T-helper 9 cell (primary cell): ENCODE measurements at places on chromosomes 16 and 17.

GRCh38 chr16:21302898-21303528, 24.9 kb upstream of the CRYM start:
- DNase-seq, result no peak

DNA sequence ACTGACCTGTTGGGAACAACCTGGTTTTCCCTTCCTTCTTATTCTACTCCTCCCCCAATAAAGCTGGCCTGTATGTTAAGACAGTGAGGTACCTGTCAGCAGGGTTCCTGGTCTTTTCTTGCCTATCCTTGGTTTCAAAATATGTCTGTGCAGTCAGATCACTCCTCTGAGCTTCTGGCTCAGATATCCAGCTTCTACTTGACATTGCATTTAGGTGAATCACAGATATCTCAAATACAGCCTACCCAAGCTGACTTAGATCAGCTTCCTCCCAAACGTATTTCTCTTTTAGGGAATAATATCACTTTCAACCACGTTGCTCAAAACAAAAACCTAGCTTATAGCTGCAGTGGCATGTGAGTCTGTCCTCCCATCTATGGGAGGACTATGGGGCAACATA, 48.7 kb downstream of the TEX14 start:
- DNase-seq, result no peak

GRCh38 chr16:23286131-23286532, 16.0 kb upstream of the SCNN1B start:
- no peak for DNase-seq

DNA sequence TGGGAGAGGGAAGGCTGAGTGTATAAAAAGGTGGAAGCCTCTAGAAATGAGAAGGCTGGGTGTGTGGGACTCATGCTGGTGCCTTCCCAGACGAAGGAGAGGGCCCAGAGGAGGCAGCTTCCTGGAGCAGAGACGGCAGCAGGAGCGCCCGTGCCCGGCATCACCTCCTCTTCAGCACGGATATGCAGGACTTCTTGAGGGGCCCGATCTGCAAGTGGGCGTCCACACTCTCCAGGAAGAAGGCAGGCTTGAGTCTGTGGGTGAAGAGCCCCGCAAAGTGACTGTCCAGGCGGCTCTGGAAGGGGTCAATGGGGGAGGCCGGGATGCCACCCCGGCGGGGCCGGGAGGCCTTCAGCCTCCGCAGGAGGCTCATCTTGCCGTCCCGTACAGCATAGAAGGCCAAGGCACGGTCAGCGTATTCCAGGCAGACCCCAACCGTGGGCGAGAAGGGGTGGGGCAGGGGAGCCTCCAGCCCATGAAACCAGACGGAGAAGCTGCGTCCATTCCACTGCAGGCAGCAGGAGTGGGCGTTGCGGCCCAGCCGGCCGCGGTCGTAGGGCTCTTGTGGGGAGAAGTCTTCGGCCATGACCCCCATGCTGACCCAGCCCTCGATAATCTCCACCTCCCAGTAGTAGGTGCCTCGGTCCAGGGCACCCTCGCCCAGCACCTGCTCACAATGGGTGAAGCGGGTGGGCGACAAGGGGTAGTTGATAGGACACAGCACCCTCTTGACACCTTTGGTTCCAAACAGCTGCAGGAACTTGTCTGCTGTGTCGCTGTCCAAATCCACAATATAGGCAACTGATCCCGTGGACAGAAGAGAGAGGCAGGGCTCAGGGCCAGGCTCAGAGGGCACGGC, 3.8 kb downstream of the TRIM47 start:
- DNase-seq, result no peak

DNA sequence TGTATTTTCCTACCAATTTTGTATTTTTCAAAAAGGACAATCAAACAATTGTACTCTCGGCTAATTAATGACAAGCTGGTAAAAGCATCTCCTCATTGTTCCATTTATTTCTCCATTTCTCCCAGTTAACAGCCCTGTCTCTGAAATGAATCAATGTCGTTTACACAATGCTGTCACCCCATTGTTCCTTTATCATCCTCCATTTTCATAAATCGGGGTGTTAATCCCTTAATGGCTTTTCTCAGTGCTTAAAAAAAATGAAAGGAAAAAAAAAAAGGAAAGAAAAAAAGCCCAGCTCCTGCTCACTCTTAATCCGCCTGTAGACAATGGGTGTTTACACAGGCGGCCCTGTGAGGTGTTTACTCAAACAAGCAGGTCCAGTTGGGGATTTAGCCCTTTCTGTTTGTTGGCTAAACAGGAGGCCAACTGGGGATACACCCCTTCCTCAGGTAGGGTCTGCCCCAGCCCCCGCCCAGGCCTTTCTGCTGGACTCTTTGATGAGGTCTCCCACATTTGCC, 86.8 kb upstream of the SALL1 start:
- no peak for DNase-seq

DNA sequence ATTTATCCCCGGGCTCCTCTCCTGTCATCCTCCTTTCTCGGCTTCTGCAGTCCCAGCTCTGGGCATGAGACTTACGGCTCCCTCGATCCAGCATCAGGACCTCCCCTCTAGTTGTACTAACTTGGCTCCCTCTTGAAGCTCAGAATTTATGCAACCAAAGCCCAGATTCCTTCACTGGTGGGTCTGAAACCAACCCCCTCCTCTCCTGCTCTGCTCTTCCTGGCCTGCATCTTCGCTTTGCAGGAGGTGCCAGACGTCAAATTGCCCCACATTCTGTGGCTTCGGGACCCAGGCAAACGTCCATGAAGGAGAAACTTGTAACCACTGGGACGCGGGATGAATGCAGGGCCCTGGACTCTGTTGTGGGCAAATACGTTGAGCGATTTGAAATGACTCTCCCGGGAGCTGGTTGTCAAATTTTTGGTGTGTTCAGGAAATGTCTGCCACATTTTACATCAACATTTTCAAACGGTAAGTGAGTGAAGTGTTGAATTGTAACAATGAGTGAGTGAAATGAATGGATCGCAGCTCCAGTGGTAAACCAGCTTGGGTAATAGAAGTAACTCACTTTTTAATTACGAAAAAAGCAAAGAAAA, 29.3 kb upstream of the ELAC2 start:
- DNase-seq, result no peak

DNA sequence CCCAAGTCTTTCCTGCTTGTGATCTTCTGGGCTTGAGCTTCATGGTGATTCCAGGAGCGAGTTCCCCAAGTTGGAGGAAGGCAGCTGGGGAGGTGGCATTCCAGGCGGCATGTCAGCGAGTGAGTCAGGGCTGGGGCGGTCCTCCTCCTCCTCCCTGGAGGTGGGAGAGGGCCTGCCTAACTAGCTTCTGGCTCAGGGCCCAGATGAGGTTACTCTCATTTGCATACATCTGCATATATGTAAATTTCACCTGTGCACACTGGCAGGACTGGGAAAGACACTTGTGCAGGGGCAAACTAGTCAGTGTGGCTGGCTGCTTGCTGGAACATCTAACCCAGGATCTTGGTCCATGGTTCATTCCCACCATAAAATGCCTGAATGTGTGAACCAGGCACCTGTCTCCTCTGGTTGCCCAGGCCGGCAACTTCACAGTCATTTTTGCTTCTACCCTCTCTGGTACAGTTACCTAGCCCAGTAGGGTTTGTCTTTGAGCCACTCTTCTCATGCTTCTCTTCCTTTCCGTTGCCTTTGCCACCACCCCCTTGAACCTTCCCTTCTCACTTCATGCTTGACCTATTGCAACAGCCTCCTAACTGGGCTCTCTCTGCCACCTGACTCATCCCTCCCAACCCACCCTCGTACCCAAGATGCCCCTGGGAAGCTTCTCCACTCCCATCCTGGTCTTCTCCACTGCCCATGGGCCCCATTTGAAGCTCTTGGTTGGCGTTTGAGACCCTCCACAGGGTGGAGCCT, 9.6 kb upstream of the DLX4 start:
- DNase-seq, result no peak

GRCh38 chr17:1834380-1835149, 4.8 kb downstream of the RPA1 start:
- no peak for DNase-seq

DNA sequence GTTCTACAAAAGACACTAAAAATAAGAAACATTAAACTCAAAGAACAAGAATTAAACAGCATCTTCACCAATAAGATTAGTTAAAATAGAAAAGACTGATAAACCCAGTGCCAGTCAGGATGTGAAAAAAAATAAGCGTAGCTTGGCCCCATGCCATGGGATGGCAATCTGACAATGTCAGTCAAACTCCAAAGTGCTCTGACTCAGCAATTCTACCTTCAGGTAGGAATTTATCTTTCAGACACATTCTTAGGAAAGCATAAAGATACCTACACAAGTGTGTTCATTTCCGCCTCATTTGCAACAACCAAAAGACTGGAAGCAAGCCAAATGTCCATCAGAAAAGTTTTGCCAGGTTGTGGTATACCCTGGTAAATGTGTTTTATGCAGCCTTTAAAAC, 9.1 kb upstream of the MPO start:
- no peak for DNase-seq

DNA sequence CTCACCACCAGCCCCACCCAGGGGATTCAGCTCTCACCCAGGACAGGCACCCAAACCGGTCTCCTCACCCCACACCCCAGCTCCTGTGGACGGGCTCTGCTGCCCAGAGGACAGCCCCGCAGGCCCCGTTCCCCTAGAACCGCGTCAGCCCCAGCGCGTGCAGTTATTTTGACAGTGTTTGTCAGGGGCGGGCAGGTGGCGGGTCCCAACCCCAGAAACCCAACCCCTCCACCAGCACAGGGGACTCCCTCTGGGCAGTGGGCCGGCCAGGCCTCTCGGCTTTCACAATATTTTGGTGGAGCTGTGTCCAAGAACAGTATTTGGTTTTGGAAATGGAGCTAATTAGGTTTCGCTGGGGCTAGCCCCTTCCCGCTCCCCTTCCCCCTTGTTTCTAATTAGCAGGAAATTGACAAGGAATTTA, 44.8 kb downstream of the BAHCC1 start:
- DNase-seq, result no peak

GRCh38 chr16:67661886-67662652, 1.3 kb downstream of the PARD6A start:
- DNase-seq, result no peak

- DNase-seq, result no peak
Measured at GRCh38 chr16:31568577-31569359, 41.1 kb downstream of the AHSP start.

- no peak for DNase-seq
Measured at GRCh38 chr16:23464196-23464595, 11.2 kb upstream of the COG7 start.

GRCh38 chr17:50593321-50593720, 32.8 kb downstream of the CACNA1G start:
- no peak for DNase-seq

DNA sequence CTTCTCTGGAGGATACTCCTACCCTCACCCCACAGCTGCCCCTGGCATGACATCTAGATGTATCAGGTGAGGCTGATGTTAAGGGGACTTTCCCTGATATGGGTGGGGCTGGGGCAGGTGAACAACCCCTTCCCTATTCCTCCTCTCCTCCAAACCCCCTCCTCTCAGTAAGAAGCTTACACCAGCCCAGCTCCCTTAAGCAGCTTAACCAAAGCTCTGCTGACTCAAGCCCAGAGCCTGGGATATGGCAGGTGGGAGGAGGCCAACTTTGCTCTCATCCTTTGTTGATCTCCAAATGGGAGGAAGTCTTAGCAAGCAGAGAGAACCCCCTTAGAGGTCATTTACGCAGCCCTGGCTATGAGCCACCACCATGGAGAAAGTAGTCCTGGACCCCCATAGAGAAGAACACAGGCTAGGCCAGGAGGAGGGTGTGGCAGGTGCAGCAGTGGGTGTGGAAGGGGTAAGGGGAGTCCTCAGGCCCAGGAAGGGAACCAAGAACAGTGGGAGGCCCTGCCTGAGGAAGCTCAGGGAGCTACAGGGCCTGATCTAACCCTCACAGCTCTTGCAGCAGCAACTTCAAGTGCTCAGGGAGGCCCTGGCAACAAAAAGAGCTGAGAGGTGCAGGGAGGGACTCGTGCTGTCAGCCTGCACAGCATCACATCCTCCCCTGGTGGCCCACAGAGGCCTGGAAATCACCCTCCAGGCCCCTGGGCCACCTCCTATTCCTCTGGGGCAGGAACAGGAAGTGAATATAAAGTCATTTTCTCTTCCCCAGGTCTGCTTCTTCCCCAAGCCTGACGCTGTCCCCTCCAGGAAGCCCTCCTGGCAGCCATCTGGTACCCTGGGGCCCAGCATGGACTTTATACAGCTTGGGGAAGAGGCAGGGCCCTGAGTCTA, 2.9 kb downstream of the UNC119 start:
- DNase-seq, result peak; percentile 56

GRCh38 chr16:88785106-88785924, at the start of gene PIEZO1:
Gene PIEZO1, minus strand, starts transcription at chr16:88785220. Its CDS starts 256 bp downstream, at chr16:88784964.
- DNase-seq, result peak; percentile 86

- DNase-seq, result no peak
Measured at GRCh38 chr17:50234581-50234980, 33.1 kb upstream of the COL1A1 start.

DNA sequence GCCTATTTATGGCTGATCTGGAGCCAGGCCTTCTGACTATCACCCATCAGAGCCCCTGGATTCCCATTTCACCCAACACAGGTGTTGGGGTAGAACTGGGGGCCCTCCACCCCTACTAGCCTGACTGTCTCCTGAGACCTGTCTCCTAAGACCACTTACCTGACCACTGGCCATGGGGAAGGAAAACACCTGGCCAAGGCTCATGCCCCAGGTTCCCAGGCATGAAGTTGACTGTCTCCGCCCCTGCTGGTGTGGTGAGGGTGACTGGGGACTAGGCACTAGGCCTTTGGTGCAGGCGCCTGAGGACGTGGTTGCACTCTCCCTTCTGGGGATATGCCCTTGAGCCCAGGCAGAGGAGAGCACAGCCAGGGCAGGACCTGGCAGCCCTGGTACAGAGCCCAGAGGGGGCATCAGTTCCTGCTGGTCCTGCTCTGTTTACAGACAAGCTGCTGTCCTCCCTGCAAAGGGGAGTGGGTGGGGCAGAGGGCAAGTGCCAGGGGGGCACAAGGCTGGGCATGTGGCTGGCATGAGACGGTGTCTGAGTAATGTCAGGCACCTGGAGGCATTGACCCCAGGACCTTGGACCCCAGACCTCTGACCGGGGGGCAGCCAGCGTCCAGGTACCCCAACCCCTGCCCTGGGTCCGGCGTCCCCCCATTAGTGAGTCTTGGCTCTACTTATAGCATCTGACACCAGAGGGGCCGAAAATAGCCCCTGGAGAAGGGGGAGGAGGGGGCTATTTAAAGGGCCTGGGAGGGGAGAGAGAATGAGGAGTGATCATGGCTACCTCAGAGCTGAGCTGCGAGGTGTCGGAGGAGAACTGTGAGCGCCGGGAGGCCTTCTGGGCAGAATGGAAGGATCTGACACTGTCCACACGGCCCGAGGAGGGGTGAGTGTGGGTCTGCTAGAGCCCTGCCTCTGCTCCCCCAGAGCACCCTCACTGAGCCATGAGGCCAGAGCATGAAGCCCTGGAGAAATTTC, at the start of gene TCAP:
Gene TCAP, plus strand, starts transcription at position 769 of the 981 bp plus-strand sequence. Its CDS starts 11 bp downstream, at position 780.
- no peak for DNase-seq

DNA sequence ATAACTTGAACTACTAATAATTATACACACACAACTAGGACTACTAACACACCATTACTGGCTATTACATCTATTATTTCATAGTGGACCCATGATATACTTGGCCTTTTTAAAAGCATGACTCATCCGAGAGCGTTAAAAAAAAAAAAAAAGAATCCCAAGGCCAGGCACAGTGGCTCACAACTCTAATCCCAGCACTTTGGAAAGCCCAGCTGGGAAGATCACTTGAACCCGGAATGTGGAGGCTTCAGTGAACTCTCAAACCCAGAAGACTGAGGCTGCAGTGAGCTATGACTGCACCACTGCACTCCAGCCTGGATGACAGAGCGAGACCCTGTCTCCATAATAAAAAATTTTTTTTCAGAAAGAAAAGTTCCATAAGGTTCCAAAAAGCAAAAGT, 3.1 kb downstream of the GLG1 start:
- DNase-seq, result no peak
